Kidney capillary endothelial cell (primary cell): ENCODE measurements at places on chromosomes 5 and 9.

GRCh38 chr9:137055385-137056364 lies 1.8 kb upstream of the ENTPD2 start:
- no peak for DNase-seq

- DNase-seq = peak; percentile 81
These were observed 131.8 kb upstream of the ACOT12 start for GRCh38 chr5:81525690-81526089.

- no peak for DNase-seq
These were observed 186.7 kb upstream of the ELL2 start for GRCh38 chr5:96148376-96148775.

DNA sequence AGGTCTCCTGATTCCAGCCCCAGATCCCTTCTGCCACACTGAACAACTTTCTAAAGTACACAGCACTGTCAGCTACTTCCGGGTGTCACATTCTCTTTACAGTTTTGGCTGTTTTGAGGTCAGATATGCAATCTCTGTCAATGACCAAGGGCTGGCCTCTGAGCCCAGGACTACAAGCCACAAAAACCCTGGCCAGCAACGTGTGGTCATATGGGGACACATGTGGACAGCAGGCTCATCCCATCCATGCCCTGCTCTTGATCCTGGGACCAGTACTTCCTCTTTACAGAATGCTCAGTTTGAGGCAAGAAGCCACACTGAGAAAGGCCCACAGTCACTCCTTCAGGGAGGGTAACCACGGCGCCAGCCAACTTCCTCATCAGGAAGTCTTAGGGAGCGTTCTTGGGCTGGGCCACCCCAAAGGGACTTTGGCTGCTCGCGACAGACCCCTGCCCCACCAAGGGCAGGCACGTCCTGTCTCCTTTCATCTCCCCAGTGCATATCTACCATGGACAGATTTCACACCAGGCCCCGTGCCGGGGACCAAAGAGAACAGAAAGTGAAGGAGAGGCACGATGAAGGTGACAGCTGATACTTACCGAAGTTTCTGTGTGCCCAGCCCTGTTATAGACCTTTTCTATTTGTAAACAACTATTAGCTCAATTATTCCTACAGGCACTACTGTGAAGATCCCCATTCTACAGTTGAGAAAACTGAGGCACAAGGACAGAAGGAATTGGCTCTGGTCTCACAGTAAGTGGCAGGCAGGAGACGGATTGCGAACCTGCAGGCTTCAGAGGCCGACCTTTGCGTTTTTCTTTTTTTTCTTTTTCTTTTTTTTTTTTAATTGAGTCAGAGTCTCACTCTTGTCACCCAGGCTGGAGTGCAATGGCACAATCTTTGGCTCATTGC lies 37.3 kb downstream of the STK10 start:
- DNase-seq = peak; percentile 59

GRCh38 chr9:82810915-82811314 lies 252.0 kb downstream of the RASEF start:
- peak; percentile 37 for DNase-seq
